ENCODE measurements at places on chromosomes 3 and 15. TPM values are rescaled to one million over a fixed set of nuclear protein-coding genes. Genes with fewer than 3 reads are reported as not detected.

ZNF660 gene
- polyA plus RNA-seq: 4.5 TPM

GRCh38 chr3:151462991-151463390, 2.1 kb upstream of the IGSF10 start:
- DNase-seq: no peak

GRCh38 chr3:133821767-133822638, 16.4 kb downstream of the SRPRB start:
- DNase-seq: peak; percentile 43

DNA sequence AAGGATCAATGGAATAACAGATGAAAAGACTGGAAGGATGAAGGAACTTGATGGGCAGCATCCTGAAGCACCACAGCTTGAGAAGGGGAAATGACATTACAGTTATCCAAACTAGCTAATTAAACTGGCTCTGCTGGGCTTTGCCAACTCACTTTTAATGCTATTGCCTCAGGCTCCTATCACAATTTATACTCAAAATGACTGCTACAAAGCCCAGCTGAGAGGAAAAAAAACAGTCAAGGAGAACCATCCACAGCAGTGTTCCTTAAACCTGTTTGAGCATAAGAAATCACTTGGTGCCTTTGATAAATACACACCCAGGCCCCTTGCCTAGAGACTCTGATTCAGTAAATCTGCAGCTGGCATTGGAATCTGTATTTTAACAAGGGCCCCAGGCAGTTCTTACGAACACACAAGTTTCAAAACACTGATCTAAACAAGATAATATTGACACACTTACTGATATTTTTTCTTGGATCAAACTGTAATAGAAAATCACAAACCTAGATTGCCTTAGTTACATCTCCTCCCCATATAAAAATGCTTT, 85.8 kb downstream of the MB21D2 start:
- DNase-seq: no peak

DNA sequence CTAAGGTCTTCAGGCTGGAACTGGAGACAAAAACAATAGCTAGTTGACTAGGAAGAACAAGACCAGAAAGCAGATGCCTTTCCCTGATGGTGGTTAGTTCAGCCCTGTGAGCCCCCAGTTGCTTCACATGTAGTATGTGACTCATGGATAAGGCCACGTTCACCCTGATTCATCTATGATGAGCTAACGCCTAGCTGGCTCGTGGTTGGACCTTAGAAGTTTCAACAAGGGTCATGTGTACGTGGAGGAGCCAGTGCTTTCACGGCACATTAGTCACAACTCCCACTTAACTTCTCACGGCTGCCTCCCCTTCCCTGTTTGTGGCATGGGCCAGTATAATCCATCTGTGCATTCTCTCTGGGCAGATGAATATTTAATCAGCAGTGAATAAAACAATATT, 20.6 kb downstream of the COL8A1 start:
- DNase-seq: no peak

GPR62 gene
- polyA plus RNA-seq: 0.22 TPM

All from ovary (tissue), 10 donors.